ENCODE measurements at places on chromosomes 16 and 17.
A peak's percentile ranks its signal among the peaks of the same experiment; 100 is the strongest.

DNA sequence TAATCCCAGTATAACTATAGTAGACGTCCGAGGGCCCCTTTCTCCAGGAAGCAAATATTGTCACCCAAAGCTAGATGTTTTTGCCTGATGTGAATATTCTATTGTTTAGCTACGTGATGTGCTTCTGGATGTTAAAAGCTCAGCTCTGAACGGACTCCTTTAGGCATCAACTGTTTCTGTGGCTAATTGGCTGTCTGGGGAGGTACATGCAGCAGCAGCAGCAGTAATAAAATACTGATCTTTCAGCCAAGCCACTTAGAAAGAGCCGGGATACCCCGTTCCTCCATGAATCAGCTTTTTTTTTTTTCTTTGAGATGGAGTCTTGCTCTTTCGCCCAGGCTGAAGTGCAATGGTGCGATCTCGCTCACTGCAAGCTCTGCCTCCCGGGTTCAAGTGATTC, 43.0 kb downstream of the TRARG1 start:
- no peak for DNase-seq

- DNase-seq: no peak
These were observed 9.0 kb downstream of the GGA2 start for GRCh38 chr16:23501291-23501690.

DNA sequence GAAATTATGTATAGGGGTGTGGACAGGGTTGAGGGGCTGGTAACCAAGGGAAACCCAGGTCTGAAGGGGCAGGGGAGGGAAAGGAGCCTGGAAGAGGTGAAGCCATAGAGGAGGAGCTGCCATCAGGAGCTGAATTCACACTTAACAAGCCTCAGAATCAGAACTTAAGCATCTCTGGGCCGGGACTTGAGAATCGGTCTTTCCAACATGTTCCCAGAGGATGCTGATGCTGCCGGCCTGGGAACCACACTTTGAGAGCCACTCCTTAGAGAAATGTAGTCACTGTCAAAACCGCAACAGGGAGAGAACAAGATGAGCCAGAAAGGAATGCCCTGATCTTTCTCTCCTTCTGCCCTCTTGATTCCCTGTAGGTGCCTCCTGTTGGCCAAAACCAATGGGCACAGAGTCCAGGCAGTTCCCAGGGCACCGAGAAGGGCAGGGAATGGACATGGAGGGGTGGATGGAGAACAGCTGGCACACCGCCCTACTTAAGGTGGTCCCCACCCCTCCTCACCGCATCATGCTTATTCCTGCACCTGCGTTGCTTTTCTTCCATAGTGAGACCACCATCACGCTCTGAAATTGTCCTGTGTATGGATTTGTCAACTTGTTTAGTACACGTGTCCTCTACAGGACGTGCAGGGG, 88.5 kb downstream of the GSG1L start:
- no peak for DNase-seq

DNA sequence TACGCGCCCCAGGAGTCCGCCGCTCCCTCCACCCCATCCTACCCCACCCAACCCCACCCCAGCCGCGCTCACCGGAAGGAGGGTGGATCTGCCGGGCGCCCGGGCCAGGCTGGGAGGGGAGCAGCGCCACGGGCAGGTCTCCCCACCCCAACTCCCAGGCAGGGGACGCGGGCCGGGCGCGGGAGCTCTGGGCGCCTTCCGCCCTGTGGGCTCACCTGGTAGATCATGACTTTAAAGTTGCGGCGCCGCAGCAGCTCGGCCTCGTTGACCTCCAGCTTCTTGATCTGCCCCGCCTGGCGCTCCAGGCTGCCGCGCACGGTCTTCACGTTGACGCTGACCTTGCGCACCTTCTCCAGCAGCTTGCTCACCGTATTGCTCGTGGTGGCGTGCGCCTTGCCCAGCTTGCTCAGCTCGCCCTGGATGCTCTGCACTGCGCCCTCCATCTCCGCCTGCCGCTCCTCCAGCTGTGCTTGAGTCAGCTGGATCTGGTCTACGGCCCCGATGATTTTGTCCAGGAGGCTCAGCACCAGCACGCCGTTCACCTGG, 571 bp downstream of the CAVIN1 start:
- DNase-seq: no peak

- peak; percentile 52 for DNase-seq
These were observed 10.6 kb upstream of the MEFV start for GRCh38 chr16:3266873-3267537.

DNA sequence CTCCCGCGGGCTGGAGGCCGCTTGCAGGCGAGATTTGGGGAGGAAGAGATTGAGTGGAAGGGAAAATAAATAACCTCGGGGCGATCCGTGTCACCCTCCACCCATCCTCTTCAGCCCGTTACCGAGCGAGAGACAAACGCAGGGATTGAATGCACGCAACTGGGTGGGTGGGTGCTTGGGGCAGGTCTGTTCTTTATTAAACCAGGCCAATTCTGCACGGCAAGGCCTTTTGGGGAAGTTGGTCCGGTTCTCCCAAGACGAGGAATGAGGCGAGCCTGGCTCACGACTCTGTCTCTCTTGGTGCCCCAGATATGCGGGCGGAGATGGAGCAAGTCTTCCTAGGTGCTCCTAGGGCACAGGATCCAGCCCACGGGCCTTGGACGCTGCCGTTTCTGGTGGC, 396 bp upstream of the HOXB7 start:
- DNase-seq: no peak

GRCh38 chr16:569445-570254, at the start of gene PIGQ:
Gene PIGQ (plus strand): TSS chr16:569968. CDS start chr16:574075, 4,107 bp downstream.
- DNase-seq: peak; percentile 48

GRCh38 chr16:591231-591630, 1.4 kb downstream of the RAB40C start:
- no peak for DNase-seq

- no peak for DNase-seq
These were observed 48.6 kb downstream of the CDRT4 start for GRCh38 chr17:15418781-15419180.

GRCh38 chr16:81321536-81321935, 6.8 kb downstream of the GAN start:
- DNase-seq: no peak

DNA sequence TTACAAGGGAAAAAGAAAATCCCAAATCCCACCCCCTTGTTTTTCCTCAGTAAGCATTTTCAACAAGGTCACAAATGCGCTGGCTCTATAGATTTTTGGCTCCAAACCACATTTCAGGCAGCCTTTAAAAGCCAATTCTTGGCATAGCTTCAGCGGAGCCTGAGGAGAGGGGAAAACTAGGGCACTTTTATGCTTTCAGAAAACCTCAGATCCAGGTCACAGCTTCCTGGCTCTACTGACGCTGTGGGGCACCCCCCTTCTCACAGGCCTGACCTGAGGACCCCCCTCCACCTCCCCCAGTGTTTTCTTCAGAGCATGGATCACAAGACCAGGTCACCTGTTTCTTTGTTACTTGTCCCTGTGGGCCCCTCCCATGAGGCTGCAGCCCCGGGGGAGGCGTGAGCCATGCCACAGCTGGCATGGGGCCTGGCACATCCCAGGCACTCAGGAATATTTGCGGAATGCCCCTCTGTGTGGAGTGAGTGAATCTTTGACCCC, 30.1 kb upstream of the MTSS2 start:
- DNase-seq: peak; percentile 58

- no peak for DNase-seq
These were observed 62.4 kb downstream of the CDH11 start for GRCh38 chr16:65059406-65059980.

DNA sequence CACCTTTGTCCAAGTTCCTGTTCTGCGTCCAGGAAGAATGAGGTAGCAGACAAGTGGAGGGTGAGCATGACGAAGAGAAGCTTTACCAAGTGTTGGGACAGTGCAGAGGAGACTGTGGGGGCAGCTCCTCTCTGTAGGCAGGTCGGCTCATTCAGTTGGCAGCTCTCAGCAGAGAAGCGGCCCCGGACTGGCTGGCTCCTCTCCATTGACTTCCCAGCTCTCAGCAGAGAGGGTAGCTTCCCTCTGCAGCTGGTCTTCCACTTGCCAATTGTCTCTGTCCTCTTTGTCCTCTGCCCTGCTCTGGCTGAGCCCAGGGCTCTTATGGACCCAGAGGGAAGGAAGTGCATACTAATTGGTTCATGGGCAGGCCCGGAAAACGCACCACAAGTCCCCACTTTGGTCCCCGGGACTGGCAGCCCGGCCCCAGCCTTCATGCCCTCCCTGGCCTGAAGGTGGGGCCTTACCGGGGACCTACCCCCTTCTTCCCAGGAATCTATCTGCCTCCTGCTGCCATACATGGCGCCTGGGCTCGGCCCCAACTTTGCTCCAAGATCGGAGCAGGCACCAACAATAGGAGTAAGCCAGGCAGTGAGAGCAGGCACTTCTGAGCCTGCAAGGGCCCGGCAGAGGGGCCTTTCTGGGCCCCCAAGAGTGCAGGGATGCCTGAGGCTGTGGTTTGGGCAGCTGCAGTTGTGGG, 10.1 kb downstream of the KCTD5 start:
- no peak for DNase-seq

GRCh38 chr17:62045109-62045508, 20.0 kb downstream of the MED13 start:
- no peak for DNase-seq

DNA sequence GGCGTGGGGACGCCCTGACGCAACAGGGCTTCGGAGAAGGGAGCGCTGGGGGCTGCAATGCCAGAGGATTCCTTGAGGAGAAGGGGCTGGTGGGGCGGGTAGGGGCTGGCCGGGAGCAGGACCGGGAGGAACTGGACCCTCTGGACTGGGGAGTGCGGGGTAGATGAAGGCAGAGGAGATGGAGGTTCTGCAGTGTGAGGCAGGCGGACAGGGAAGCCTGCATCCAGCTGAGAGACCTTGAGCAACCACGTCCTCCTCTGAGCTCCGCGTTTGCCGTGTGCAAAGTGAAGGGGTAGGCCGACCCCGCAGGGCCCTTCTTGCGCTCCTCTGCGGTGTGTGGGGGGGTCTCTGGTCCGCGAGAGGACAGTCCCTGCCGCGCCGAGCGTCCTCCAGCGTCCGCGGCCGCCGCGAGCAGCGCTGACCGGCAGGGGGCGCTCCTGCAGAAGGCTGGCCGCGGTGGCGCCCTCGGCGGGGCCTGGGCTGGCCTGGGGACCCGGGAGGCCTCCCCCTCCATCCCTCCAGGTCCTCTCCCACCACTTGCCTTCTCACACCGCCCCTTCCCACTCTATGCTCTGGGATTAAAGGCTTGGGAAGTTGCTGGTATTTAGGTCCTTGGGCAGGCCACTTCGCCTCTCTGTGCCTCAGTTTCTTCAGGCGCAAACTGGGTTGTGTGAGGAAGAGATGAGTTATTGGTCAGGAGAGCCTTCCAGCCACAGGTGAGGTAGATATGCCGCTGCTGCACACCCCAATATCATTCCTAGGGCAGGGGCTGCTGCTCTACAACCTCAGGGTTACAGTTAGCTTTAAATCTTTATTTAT, 9.6 kb upstream of the WNT9B start:
- peak; percentile 46 for DNase-seq

DNA sequence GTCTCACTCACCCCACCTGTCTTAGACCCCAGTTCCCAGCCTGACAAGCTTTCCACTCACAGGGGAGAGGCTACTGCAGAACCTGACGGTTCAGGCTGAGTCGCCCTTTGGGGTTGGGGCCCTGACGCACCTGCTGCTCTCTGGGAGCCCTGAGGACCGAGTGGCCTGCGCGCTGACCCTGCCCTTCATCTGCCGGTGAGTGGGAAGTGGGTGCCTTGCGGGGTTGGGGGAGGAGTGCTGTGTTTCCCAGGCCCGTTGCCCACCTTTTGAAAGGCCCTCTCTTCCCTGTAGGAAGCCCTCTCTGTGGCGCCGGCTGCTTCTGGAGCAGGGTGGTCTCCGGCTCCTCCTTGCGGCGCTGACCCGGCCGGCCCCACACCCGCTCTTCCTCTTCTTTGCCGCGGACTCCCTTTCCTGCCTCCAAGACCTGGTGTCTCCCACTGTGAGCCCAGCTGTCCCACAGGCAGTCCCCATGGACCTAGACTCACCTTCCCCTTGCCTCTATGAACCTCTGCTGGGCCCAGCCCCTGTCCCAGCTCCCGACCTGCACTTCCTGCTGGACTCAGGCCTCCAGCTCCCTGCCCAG, 6.1 kb upstream of the TGFB1I1 start:
- DNase-seq: no peak

- DNase-seq: peak; percentile 69
These were observed 86.0 kb upstream of the LHX1 start for GRCh38 chr17:36851250-36851649.

- no peak for DNase-seq
These were observed 12.4 kb upstream of the AATK start for GRCh38 chr17:81178136-81179091.

GRCh38 chr16:24834459-24835335, 11.1 kb upstream of the SLC5A11 start:
- peak; percentile 63 for DNase-seq

DNA sequence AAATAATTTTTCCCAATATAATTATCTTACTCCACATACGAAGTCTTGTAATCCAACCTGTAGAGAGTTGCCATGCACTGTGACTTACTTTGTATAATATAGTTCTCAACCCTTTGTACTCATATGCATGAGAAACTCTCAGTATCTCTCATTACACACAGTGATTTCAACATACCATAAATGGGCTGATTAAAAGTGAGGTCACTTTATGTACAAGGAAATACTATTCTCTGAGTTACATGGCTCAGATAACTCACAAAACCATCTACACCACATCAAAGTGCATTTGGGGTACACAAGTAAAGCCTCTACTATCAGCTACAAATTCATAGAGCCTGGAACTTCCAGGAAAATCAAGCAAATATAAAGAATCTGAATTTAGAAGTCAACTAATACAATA, 27.9 kb downstream of the SLFN12 start:
- peak; percentile 39 for DNase-seq

GRCh38 chr17:37476431-37477120, 13.1 kb upstream of the DUSP14 start:
- peak; percentile 90 for DNase-seq

GRCh38 chr17:78491236-78492115, 85.7 kb downstream of the DNAH17 start:
- no peak for DNase-seq

GRCh38 chr17:80212109-80212508, 8.0 kb downstream of the SGSH start:
- no peak for DNase-seq

- no peak for DNase-seq
These were observed 357.4 kb downstream of the SLC39A11 start for GRCh38 chr17:72735048-72735447.

DNA sequence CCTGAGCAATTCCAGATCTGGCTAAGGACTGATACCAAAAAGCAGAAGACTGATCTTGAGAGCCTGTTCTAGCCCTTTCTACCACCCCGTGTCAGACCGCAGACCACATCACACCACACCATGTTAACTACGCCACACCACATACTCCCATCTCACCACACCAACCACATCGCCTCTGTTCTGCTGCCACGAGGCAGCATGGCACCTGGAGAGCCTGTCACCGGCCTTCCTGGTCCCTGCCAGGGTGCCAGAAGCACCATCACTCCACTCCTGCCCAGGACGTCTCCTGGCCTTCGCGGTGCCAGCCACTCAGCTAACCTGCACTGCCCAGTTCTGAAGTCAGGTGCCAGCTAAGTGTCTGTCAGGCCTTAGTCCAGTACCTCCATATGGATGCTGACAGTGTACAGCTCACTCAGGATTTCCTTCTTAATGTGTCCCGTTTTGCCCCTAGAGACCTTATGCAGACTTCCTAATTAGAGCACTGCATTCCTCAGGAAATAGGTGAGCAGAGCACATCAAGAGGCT, 37.2 kb upstream of the BCAR1 start:
- DNase-seq: no peak

All from PC-3 (cell line).